ENCODE measurements at places on chromosomes 11 and 22.
A peak's percentile ranks its signal among the peaks of the same experiment; 100 is the strongest.

DNA sequence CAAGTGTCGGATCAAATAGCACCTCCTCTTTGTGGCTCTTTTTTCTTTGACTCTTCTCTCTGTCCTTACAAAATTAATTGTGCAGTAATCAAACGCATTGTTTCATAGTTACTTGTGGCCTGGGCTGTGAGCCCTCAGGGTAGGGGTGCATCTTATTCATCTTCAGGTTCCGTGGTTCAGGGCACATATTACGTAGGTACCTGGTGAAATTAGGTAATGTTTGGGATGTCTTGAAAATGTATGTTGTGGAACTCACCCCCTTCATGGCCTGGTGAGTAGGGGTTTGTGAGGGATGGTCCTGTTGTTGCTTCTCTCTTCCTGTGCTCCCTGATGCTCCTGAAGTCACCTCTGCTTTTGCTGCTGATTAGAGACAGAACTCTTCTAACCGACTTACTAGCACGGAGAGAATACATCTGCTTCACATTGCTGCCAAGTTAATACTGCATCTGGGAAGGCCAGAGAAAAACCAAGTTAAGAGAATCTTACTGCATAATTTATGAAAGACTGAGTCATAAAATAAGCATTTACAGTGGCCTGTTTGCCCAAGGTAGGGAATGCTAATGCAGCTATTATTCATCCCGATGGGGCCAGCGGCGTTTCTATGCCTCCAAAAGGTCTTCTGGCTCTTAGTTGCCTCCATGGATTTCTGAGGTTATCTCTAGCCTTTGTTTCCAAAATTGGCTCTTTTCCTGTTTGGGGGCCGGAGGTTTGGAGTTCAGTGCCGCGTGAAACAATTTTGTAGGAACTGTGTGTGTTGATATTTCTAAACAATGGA is 66.9 kb downstream of the TBC1D22A start:
- DNase-seq: no peak

- no peak for DNase-seq
Measured at GRCh38 chr11:61482513-61482912, 26.0 kb upstream of the LRRC10B start.

- DNase-seq: no peak
Measured at GRCh38 chr11:95507794-95508193, 276.8 kb upstream of the SESN3 start.

GRCh38 chr11:120523196-120523595 is 11.6 kb downstream of the GRIK4 start:
- DNase-seq: no peak

- no peak for DNase-seq
Measured at GRCh38 chr11:118442301-118442700, 6.0 kb downstream of the KMT2A start.

DNA sequence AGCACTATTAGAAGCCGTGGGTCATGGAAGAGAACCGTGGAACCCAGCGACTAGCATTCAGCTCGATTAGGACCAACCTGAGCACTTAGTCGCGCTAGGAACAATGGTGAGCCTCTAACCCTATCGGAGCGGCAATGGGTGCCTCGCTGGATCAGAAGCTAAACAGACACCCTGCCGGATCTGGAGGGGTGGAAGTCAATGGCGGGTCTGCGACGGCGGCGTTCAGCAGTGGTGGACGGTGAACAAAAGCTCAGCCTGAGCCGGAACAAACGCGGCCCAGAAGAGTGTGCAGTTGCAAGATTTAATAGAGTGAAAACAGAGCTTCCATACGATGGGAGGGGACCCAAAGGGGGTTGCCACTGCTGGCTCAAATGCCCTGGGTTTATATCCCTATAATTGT is 391.8 kb upstream of the DDI1 start:
- no peak for DNase-seq

- DNase-seq: no peak
Measured at GRCh38 chr22:47056776-47057470, 294.5 kb downstream of the TBC1D22A start.

DNA sequence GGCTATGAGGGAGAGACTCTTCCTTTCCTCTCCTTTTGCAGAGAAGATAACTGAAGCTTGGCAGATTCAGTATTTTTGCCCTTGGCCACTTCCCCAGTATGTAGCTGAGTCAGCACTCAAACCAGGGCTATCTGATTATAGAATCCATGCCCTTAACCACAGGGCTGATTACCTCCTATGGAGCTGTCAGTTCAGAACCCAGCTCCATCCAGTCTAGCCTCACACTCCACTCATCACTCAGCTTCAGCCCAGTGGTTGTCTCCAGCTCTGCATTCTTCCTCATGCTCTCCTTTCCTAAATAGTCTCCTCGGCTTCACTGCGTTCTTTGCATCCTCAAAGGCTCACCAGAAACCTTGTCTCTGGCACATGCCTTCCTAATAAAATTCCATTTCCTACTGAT is 151.6 kb upstream of the BLID start:
- DNase-seq: no peak

DNA sequence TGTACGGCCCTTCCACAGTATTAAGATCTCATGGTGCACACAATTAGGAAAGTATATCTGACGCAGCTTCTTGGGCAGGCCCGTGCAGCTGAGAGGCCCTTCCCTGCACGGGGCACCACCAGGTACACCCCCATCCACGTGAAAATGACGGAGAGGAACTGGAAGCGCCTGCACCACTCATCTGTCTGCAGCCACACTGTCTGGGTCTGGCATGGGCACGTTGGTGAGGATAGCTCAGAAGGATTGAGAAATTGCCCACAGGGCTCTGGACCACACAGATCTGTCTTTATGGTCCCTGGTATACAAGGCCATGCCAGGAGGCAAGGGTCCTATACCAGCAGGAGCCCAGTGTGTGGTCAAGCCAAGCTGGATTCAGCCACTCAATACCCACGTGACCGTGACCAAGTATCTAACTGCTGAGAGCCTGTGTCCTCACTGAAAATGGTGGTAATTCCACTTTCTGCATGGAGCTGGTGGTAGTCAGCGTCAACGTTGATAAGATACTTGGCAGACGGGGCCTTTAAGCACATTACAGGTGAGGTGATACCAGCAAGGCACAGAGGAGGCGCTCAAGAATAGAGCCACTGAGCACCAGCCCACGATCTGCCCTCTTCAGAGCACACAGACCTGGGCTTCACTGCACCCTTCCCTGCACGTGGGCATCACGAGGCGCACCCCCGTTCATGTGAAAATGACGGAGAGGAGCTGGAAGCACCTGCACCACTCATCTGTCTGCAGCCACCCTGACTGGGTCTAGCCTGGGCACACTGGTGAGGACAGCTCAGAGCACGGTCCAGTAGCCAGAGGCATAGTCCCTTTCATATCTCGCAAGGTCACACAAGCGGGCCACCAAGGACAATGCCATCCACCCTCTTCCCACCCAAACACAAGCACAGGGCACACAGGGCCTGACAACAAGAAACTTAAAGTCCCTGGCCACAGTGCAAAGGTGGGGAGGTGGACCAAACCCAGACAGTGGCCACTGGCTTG is 28.4 kb downstream of the SHANK2 start:
- DNase-seq: no peak

DNA sequence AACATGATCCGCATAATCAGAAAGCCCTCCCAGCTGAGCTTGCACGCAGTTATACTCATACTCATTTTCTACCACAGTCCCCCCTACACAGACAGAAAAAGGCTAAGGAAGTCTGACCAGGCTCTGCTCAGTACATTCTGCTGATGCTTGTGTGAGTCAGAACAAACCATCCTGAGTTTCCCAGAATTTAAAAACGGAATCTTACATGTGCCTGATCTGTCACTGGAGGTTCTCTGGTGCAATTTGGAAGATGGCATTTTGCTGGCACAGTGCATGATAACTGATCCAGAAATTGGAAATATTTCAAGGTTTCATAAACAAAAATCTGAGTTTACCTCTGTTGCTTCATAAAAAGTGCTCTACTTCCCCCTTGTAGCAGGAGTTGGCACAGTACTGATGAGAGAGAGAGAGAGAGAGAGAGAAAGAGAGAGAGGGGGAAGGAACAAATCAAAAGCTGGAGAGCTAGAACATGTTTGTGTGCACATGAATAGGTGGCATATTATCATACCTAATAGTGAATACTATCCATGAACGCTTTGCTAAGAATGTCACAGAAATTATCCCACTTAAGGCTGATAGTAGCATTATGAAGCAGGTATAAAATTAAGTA is 1085.3 kb downstream of the DLG2 start:
- DNase-seq: no peak

DNA sequence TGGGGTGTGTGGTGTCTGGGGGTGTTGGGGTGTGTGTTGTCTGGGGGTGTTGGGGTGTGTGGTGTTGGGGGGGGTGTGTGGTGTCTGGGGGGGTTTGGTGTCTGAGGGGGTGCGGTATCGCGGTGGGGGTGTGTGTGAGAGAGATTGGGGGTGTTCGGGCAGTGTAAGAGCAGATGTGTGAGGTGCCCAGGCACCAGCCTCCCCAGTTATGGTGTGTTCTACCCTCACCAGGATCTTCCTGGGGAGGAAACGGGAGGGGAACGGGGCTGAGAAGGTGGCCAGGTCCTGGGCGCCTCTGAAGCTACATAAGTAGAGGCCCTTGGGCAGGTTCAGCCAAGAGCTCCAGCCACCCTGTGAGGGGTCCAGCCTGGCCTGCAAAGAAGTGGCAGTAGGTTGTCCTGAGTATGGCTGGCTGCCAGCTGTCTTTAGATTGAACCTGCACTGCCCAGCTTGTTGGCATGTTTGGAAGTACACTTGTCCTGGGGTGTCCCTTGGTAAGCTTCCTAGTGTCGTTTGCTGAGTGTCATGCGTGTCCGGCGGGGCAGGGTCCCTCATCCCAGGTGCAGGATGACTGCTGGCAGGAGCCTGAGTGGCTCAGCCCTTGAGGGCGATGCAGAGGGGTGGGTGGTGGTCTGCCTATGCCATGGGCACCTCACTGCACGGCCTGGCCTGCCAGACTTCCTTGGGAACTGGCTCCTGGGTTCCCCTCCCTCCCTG is 6.5 kb upstream of the TRMT2A start:
- no peak for DNase-seq

GRCh38 chr11:116637766-116638165 is 135.0 kb downstream of the BUD13 start:
- no peak for DNase-seq

DNA sequence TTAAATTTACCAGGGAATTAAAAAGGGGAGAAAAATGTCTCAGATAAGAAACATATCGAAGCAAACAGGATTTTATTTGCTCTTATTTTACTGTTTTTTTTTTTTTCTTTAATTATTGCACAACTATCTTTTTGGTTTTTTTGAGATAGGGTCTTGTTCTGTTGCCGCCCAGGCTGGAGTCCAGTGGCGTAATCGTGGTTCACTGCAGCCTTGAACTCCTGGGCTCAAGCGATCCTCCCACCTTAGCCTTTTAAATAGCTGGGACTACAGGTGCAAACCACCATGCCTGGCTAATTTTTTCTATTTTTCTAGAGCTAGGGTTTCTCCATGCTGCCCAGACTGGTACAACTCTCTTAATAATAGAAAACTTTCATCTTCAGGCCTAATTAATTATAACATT is 32.5 kb downstream of the DRG1 start:
- DNase-seq: no peak

- no peak for DNase-seq
Measured at GRCh38 chr11:571802-572185, 4.5 kb upstream of the PHRF1 start.

DNA sequence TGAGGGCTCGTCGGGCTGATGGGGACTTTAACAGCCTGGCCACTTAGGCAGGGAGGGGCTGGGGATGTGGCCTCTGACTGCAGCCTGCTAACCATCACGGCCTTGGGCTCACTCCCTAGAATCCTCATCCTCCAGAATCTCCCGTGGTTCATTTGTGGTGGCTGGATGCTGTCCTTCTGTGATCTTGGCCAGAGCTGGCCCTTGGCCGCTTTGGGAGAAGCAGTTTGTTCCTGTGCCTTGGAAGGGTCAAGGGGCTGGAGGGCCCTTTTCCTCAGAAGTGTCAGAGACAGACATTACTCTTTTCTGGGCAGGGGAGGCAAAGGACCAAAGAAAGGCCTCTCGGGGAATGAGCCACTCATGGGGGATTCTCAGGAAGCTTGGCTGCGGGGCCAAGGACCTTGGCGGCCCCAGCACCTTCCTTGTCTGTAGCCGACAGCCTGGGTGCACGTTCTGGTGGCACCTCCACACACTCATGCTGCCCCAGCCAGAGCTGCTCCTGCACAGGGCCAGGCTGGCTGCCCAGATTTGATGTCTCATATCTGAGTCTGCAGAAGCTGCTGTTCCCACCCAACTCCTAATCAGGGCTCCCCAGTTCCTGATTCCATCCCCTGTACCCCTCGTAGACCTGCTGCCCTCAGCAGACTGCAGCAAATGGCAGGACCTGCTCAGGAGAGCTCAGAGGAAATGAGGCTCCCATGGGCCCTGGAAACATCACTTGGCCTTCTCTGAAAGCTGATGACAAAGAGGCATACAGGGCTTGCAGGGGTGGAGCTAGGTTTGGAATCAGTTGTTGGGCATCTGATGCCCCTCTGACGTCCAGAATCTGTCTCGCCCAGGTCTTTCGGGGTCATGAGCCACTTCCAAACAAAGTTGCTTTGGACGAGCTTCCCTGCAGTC is 107.7 kb downstream of the CTTN start:
- no peak for DNase-seq

GRCh38 chr11:65130631-65131416 is 3.5 kb downstream of the SYVN1 start:
- no peak for DNase-seq

GRCh38 chr11:79742176-79742575 is 301.3 kb upstream of the TENM4 start:
- no peak for DNase-seq

GRCh38 chr11:126182787-126183445 is 28.5 kb downstream of the RPUSD4 start:
- DNase-seq: no peak

- DNase-seq: peak; percentile 15
Measured at GRCh38 chr11:12331239-12331874, 46.0 kb upstream of the PARVA start.

DNA sequence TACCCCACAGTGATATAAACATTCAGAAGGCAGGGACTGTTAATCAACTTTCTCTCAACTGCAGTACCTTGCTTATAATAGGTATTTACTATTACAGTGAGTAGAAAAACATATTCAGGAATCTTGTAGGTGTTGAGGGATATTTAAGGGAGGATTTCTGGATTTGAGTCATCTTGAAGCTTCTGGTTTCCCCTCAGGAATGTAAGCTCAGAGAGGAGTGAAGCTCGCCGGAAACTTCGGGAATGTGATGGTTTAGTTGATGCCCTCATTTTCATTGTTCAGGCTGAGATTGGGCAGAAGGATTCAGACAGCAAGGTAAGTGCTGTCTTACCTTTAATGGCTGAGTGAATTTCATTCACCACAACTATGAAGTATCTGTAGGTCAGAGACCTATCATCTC is 42.9 kb downstream of the CTNND1 start:
- DNase-seq: no peak

- peak; percentile 63 for DNase-seq
Measured at GRCh38 chr22:19291580-19292457, at the start of gene CLTCL1. TSS of gene CLTCL1 (minus strand) at chr22:19291719. CDS start at chr22:19291641, 78 bp downstream.
